ENCODE measurements at places on chromosomes 12 and 14.

GRCh38 chr12:5873281-5873919, 71.7 kb downstream of the ANO2 start:
- DNase-seq, result no peak

DNA sequence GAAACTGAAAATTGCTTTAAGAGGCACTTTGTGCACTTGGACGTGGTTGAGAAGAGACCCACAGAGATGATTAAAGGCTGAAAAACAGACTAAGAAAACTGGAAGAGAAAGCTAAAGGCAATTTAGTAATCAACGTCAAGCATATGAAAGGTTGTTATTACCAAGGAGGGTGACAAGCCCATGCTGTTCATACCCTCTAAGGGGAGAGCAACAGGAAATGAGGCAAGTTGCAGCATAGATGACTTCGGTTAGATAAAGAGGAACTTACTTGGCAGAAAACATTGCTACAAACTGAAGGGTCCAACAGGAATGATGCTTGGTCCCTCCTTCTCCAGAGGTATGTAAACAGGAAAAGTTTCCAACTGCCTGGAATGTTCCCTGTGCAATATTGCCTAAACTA, 107.8 kb downstream of the DUSP6 start:
- peak; percentile 34 for DNase-seq

GRCh38 chr12:51814311-51815088, 34.0 kb downstream of the FIGNL2 start:
- peak; percentile 66 for DNase-seq

GRCh38 chr12:106585521-106586277, 2.9 kb downstream of the RFX4 start:
- no peak for DNase-seq

GRCh38 chr14:63852817-63853731, at the start of gene SYNE2:
Gene SYNE2 (plus strand): TSS chr14:63853004. CDS start chr14:63909149, 56,145 bp downstream.
- DNase-seq, result peak; percentile 84

Measured in CD4-positive, alpha-beta T cell treated with Interleukin-17A for 1 hour (primary cell).